NCI-H2171 treated with DMSO at 0.1 percent for 48 hours (cell line): ENCODE measurements at places on chromosomes 3 and 15.
A peak's percentile ranks its signal among the peaks of the same experiment; 100 is the strongest.

GRCh38 chr3:151550025-151550618, 89.3 kb upstream of the IGSF10 start:
- no peak for DNase-seq

GRCh38 chr3:46293035-46293724, 50.9 kb downstream of the CCR3 start:
- DNase-seq = no peak

GRCh38 chr3:152403632-152404066, 134.9 kb downstream of the MBNL1 start:
- no peak for DNase-seq

GRCh38 chr15:66730168-66731021, 28.4 kb downstream of the SMAD6 start:
- no peak for DNase-seq

DNA sequence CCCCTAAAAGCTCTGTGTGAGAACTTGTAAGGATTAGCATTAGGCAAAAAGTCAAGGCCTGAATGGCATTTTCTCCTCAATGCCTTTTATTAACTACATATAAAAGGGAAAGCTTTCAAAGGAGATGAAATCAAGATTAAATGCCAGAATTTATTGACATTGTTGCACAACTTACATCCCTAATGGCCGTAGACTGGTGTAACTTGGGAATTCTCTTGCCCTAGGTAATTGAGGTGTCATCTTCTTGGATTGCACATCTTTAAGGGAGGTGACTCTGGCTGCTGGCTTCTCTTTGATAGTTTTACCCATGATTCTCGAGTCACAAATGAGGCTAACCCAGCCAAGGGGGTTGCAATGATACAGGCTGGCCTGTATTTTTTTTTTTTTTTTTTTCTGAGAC, 249.1 kb downstream of the TBL1XR1 start:
- peak; percentile 60 for DNase-seq

- no peak for DNase-seq
Observed at GRCh38 chr3:69823743-69824142, 84.5 kb downstream of the MITF start.

DNA sequence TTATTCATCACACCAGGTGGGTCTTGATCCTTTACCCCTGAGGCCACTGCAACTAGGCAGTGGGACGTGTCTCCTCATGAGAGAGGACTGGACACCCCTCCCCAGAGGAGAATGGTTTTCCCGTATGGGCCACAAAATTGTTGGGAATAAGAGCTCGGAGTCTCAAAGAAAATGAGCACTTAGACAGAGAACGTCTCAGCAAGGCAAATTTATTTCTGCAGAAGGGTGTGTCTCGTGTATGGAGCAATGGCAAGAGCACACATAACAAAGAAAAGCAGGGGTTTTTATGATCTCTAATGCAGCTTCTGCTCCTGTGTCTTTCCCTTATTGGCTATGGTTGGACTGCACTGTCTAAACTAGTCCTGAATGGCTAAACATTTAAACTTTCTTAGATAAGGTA, 803.5 kb downstream of the PLOD2 start:
- no peak for DNase-seq

GRCh38 chr3:12049675-12050074, 45.5 kb downstream of the SYN2 start:
- no peak for DNase-seq

DNA sequence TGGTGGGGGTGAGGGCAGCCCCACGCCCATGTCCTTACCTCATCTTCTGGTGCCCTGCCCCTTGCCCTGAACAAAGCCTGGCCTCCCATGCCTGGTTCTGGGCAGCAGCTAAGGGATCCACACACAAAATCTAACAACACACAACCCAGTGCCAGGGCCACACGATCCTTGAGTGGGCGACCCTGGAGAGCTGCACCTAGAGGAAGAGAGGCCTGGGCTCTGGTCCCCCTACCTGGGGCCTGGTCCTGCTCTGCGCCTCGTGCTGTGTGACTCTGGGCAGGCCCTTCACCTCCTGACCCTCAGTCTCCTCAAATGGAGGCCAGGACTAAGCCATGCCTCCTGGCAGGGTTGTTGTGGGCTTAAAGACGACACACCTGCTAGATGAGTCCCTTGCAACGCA, 20.0 kb upstream of the C3orf22 start:
- no peak for DNase-seq

- no peak for DNase-seq
Observed at GRCh38 chr3:138625707-138626365, 17.3 kb downstream of the FAIM start.

DNA sequence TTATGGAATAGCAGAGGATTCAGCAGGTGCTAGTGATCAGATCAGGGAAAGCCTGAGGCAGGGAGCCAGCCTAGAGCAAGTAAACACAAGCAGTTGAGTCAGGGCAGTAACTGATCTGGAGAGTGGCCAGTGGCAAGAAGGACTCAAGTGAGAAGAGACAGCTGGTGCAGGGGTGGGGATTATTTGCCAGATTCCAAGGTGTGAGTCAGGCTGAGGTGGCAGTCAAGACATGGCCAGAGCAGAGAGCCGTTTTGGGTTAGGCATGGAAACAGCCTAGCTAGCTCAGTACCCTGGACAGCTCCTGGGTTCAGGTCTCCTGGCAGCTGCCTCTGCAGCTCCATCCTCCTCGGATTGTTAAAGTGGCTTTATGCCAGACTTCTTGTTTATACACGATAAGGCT, 281.9 kb upstream of the ONECUT1 start:
- DNase-seq = no peak

DNA sequence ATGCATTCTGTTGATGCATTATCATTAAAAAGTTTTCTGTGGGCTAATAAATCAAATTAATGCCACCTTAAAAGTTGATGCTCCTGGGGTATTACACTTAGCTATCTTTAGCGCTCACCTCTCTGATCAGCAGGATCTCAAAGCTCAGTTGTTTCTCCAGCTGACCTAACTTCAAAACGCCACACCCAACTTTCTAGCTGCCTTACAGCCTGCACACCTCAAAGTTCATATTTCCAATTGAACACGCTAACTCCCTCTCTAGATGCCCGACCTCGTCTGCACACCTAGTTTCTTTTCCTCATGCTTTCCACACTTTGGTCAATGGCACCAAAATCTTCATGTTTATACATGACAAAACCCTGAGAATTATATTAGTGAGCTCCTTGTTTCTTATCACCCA, 98.2 kb upstream of the AGTR1 start:
- DNase-seq = no peak

GRCh38 chr3:55044486-55044885, 116.6 kb upstream of the LRTM1 start:
- peak; percentile 2 for DNase-seq

DNA sequence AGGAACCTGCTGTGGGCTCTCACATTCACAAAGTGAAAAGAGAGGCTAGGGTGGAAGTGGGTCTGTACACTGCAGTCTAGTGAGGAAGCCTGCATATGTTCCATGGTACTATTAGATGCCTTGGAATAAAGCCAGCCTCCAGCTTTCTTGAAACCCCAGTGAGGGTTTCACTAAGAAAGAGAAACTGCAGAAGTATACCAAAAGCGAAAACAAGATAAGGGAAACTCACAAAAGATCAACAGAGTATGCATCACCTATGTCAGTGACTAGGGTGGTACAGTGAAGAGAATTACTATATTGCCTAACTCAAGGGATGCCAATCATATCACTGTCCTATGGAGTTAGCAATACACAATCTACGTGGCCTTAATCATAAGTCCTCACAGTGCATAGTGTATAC, 212.5 kb upstream of the GADL1 start:
- no peak for DNase-seq

- DNase-seq = no peak
Observed at GRCh38 chr3:73228959-73229358, 167.5 kb downstream of the EBLN2 start.

- DNase-seq = no peak
Observed at GRCh38 chr3:55189359-55189801, 261.5 kb upstream of the LRTM1 start.

DNA sequence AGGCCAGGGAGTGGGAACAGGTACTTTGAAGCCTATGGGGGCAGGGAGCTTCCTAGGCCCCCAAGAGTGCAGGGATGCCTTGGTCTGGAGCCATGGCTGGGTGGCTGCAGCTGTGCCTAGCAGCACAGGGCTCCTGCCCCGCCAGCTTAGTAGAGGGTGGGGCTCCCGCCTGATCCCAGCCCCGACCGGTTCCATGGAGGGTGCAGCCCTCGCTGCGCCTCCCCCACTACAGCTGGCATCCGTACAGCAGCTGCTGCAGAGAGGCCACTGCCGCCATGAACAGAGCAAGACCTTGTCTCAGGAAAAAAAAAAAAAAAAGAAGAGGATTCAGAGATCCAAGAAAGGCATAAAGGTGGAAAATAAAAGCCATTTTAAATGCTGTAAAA, 277.2 kb downstream of the UBE2E2 start:
- no peak for DNase-seq

- DNase-seq = no peak
Observed at GRCh38 chr3:161412123-161412522, 40.8 kb upstream of the SPTSSB start.

GRCh38 chr3:17307887-17308286, 423.1 kb downstream of the PLCL2 start:
- DNase-seq = no peak

DNA sequence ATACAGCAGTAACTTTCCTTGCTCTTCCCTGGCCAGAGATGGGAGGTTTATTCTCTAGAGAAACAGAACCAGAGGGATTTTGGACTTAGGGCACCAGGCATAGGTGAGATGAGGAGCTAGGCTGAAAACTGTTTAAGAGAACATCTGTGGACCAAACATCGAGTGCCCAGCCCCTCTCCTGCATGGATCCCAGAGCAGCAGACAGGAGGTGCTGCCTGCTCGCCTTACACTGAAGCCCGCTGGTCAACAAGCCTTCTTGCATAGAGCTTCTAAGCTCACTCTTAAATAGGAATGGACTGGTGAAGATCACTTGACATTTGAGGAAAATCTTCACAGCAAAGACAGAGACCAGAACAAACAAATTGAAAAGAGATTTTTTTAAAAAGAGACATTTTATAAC, 41.2 kb downstream of the PARP15 start:
- no peak for DNase-seq

- no peak for DNase-seq
Observed at GRCh38 chr3:87313641-87314040, 37.3 kb upstream of the POU1F1 start.

DNA sequence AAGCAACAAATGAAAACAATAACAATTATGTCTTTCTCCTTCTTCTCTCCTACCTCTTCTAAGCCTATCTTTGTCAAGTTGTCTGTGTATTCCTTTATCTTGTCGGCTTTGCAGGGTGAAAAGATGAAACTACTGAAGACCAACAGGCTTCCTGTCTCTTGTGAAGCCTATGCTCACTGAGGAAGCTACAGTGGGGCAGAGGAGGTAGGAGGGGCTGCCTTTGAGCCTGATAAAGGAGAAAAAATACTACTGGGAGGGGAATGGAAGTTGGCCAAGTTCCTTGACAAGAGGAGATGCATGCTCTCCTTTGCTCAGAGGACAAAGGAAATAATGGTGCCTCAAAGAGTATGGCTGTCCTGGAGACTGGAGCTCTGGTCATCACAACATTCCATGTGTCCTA, 92.0 kb downstream of the IGSF11 start:
- DNase-seq = no peak

- DNase-seq = no peak
Observed at GRCh38 chr15:76070921-76071635, 11.3 kb downstream of the TMEM266 start.

- no peak for DNase-seq
Observed at GRCh38 chr15:39486621-39487457, 94.0 kb upstream of the THBS1 start.

DNA sequence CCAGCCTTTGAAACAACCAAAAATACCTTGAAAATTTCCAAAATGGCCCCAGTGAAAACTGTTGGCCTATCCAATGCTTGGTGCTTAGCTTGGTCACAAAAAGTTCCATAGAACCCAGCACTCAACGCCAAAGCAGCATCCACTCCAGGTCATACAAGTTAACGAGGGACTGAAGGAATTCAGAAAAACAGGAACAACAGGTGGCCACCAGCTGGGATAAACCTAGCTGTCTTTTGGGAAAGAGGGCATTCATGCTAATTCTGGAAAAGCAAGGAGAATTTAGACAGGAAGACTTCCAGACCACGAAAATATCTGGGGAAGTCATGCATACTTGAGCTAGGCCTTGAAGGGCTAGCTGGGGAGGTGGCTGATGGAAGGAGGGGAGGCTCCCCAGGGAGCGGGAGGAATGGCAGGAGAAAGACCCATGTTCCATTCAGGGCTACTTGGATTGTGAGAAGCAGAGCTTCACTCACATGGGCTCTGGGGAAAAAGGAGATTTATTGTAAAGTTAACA, 28.6 kb downstream of the COLQ start:
- no peak for DNase-seq

GRCh38 chr15:45637141-45637540, 2.3 kb downstream of the SQOR start:
- no peak for DNase-seq
